ENCODE measurements at places on chromosomes 12 and 14.

DNA sequence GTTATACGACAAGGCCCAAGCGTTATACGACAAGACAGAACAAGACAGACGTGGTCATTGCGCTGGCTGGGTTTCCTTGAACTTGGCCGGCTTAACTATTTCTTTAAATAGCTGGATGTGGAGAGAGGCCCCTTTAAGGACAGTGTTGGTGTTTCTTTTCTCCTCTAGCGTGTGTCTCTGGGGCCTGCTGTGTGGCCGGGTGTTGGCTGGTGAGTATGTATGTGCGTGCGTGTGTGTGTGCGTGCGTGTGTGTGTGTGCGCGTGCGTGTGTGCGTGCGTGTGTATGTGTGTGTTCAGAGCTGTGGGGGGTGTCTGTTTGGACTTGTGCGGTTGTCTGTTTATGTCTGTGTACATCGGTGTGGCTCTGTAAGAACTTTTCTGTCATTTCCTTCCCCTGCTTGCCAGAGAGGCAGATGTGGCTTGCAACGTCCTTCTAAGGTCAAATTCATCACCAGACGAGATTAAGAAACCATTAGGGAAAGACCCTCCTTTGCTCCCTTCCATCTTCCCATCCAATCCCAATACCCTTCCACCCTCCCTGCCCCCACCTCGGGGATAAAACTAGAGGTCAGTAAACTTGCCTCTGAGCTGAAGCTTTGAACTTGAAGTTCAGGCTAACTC is 78.6 kb upstream of the TBX3 start:
- no peak for DNase-seq

DNA sequence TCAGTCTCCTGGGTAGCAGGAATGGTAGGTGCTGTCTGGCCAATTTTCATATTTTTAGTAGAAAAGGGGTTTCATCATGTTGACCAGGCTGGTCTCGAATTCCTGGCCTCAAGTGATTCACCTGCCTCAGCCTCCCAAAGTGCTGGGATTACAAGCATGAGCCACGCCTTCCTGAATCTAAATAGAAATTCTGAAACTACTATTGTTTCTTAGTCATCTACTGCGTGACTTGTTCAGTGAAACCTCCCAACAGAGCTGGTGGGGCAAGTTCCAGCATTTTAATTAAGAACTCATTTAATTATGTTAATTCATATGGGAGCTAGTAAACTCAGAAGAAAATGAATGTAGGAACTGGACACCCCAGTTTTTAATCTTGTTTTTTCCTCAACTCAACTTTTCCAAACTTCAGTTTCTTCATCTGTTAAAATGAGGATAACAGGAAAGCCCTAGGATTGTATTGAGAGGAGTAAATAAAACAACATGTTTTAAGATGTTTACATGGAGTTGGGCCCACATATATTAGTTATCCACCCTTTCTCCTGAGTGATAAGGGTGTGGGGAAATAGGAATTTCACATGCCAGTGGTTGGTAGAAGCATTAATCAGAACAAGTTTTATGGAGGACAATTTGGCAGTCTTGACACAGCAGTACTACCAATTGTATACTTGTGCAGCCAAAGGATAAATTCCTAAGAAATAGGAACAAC is 335.8 kb upstream of the E2F7 start:
- no peak for DNase-seq

GRCh38 chr12:52082026-52082668 is 2.6 kb downstream of the SMIM41 start:
- no peak for DNase-seq

DNA sequence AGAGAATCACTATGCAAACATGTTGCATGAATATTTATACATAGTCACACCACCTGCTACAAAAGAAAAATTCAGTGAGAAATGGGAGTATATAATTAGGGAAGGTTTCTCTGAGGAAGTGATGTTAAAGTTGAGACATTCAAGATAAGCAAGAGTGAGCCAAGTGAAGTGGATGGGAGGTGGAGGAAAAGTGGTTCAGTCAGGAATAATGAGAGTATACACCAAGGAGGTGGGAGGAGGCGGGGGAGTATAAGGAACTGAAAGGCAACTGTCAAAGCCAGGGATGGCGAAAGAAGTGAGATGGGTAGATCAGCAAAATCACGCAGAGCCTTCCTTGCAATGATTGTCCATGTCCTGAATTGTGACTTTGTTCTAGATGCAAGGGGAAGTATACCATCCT is 33.7 kb downstream of the PRKD1 start:
- DNase-seq = no peak

GRCh38 chr12:52436828-52437474 is 2.8 kb upstream of the KRT75 start:
- DNase-seq = no peak

DNA sequence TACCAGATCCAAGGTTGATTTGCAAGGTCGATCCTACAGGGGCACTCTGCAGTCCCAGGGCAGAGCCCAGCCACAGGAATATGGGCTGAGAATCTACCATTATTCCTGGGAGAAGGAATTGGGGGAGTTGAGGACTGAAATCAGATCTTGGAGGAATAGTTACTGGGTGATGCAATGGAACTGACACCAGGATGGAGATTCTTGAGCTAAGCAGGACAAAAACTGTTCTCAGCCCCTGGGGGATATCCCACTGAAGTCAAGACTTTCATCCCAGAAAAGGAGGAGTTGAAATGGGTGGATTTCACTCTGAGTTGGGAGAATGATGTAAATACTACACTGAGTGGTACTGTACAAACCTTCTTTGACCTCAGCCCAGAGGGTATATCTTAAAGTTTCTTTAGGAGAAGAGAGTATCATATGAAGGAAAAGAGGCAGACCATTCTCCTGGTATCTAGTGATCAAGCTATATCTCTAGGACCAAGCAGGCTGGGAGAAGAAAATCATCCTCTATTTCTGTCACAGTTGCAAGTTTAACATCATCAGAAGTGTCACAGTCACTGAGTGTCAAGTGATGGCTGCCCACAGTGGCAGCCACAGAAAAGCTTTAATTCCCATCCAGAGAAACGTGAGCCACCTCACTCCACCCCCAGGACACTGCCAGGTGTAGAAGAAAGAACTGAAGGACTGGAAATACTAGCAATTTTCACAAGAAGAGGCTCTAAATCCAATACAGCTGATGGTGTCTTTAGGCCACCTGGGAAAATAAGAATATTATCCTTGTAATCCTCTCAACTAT is 181.9 kb downstream of the NUAK1 start:
- DNase-seq = no peak

DNA sequence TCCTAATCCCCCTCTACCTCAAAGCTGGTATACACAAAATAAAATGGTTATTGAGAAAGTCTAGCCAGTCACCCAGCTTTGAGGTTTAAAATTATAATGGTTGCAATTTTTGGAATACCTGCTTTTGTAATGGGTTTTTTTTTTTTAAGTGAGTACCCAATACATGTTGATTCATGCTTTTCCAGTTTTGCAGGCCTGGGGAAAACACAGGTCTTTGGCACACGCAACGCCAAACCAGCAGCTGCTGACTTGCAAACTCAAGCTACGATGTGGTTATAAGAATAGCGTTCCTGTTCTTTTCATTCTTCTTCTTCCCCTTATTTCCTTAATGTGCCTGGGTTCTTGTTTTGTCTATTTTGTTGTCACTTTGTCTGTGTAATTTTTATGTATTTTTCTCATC is 233.0 kb downstream of the EGLN3 start:
- no peak for DNase-seq

GRCh38 chr14:61451891-61452400 is 130.6 kb downstream of the PRKCH start:
- no peak for DNase-seq

DNA sequence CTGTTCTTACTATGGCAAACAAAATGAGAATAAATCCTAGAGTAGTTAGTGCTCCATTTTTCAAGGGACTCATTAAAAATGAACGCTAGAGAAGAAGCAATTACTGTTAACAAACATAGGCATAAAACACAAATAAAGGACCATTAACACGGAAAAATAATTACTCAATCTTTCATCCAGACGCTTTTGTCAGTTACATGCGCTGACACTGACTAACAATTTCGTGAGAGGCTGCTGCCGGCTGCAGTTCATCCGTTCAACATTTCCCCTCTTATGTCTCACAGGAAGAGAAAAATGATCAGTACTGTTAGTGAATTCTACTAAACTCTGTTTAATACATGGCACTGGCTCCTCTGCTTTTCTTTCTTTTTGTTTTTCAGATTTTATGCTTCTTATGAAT is 472.7 kb upstream of the FLRT2 start:
- no peak for DNase-seq

DNA sequence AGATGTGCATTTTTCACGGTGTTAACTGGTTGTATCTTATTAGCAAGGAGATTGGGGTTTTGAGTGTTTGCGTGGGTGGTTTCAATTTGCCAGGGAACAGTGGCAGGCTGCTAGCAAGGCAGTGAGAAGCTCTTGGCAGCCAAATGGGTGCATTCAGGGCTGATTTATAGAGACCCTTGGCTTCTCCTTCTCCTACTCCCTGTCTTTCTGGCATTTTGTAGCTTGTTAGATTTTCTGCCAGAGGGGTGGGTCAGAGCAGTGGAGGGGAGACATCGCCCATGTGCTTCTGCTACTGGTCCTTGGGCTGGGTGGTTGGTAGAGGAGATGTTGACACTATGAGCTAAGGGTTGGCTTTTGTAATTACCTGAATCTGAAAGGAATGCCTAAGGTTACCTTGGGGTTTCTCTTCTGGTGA is 9.6 kb downstream of the CALM1 start:
- no peak for DNase-seq

GRCh38 chr12:94262228-94263010 is 114.0 kb downstream of the PLXNC1 start:
- DNase-seq = peak; percentile 58

DNA sequence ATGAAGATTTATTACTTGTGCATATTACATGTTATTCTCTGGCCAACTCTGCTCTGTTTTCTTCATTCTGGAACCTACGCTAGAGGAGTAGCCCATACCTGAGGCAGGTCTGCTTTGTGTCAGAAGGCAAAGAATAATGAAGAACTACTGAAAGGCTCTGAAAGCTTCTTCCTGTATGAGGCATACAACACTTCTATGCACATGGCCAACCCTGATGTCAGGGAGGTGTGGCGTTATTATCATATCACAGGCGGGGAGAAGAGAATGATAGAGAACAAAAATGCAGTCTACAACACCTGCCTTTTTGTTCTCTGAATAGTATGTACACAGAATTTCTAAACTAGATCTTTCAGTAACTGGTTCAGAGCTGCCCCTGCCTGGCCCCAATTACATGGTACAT is 32.5 kb upstream of the CRY1 start:
- no peak for DNase-seq

- DNase-seq = no peak
These were observed 485.4 kb downstream of the MDGA2 start for GRCh38 chr14:47189911-47190484.

- DNase-seq = no peak
These were observed 601 bp downstream of the MDGA2 start for GRCh38 chr14:47674543-47675465.

- DNase-seq = no peak
These were observed 41.6 kb downstream of the NT5DC3 start for GRCh38 chr12:103799504-103799856.

GRCh38 chr12:61916831-61917230 is 343.4 kb upstream of the USP15 start:
- no peak for DNase-seq

- no peak for DNase-seq
These were observed 780 bp downstream of the SERPINA4 start for GRCh38 chr14:94562022-94562421.

GRCh38 chr12:68477261-68477772 is 133.4 kb upstream of the RAP1B start:
- no peak for DNase-seq

DNA sequence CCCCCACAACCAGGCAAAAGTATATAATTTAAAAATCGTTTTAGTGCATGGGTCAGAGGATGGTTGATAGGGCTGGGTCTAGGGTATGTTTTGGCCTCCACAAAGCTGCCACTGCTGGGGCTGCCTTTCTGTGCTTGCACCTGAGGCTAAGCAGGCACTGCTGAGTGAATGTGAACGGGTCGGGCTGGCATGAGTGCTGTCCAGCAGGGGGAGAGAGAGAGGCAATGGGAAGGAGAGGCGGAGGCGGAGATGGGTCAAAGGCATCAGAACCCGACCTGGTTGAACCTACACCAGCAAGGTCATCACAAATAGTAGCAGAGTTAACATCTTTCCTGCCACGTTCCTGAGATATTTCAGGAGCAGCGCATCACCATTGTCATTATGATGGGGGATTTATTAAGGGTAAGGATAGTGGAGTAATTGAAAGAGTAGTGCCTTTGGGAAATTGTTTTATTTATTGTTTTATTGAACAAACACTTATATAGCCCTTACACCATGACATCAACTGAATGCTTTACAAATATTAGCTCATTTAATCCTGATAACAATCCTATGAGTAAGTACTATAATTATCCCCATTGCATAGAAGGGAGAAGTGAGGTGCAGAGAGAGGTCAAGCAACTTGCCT is 5.8 kb upstream of the NRXN3 start:
- DNase-seq = no peak

- DNase-seq = no peak
These were observed 32.4 kb downstream of the ABCD2 start for GRCh38 chr12:39587225-39587624.

DNA sequence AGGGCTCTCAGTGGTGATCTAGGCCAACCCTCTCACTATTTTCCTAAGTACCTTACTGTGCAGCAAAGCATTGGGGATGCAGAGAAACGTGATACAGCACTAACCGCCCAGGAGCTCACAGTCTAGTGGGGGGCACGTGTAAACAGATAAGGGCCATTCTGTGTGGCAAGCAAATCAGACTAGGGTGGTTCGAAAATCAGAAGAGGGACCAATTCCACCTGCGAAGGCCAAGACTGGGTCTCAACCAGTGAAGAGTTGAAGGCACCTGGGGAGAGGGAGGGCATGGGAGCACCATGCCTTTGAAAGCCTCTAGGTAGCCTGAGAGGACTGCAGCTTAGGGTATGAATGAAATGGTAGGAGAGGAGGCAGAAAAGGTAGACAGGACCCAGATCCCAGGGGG is 2.2 kb downstream of the PITPNM2 start:
- DNase-seq = no peak

- no peak for DNase-seq
These were observed 30.6 kb downstream of the WDR89 start for GRCh38 chr14:63611078-63611477.

- no peak for DNase-seq
These were observed 21.0 kb upstream of the MIA2 start for GRCh38 chr14:39212693-39213092.

- no peak for DNase-seq
These were observed 68.9 kb downstream of the NCOR2 start for GRCh38 chr12:124498275-124499189.

GRCh38 chr14:103284574-103285467 is 49.2 kb upstream of the EIF5 start:
- DNase-seq = no peak
